Renal pelvis (tissue), 12 donors: ENCODE measurements at places on chromosomes 3 and 15. TPM values are rescaled to one million over a fixed set of nuclear protein-coding genes. Genes with fewer than 3 reads are reported as not detected.

GRCh38 chr3:31009881-31010280 is 115.4 kb upstream of the GADL1 start:
- DNase-seq, result no peak

The SLC22A14 gene
- 0.36 TPM for polyA plus RNA-seq

The GPR171 gene
- polyA plus RNA-seq, result 0.15 TPM

The INAFM2 gene
- polyA plus RNA-seq, result 17.6 TPM

DNA sequence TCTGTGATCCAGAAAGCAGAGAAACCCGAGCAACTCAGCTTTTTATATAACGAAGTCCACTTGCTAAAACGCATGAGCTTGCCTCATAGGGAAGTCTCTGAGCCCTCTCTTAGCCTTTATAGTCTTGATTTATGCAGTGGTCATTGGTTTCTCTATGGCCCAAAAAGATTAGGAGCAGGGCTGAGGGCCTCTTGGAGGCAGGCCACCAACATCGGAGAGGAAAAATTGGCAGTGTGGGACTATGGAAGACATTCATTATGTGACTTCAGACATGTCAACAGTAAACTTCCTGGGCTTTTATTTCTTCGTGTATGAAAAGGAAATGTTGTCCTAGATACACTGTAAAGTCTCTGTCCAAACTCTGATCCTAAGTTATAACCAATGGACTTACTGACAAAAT is 13.5 kb downstream of the RAB8B start:
- peak; percentile 38 for DNase-seq
